Progenitor cell of endocrine pancreas (in vitro differentiated cells): ENCODE measurements at places on chromosomes 6 and 20. TPM values are rescaled to one million over a fixed set of nuclear protein-coding genes. Genes with fewer than 3 reads are reported as not detected.
A peak's percentile ranks its signal among the peaks of the same experiment; 100 is the strongest.

GRCh38 chr6:63904650-63905248, 269.1 kb downstream of the PHF3 start:
- no peak for DNase-seq
- H3K27me3 ChIP-seq, result no peaks in the 10 kb centered on the region
- no peak overlapping the region for H3K27ac ChIP-seq
- no peaks in the 10 kb centered on the region for H3K36me3 ChIP-seq
- no peak overlapping the region for H3K4me3 ChIP-seq
- H3K4me1 ChIP-seq, result peaks cover 4% of the 10 kb centered on the region

DNA sequence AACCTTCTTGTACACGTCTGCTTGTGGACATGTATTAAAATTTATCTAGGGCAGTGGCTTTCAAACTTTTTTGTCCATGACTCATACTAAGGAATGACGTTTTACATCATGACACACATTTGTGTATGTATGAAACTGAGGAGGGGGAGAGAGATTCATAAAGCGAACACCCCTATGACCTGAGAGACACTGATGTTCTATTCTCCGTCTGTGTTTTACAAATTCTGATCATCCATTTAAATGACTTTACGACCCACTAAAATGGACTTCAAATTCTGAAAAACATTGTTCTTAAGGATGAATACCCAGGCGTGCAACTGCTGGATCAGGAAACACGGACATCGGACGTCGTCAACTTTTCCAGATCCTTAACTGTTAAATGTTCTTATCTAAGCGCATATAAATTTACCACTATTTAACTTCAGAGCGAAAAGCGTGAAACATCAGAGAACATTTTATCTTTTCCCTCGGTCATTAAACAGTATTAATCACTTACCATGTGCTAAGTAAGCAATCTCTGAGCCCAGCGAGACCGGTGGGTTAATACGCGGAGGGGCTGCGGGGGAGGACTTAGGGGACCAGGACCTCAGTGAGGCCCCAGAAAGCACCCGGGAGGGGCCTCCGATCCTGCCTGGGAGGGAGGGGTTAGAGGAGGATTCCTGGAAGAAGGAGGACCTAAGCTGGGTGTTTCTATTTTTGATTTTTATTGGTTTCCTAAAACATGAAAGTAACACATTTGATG, 1.2 kb downstream of the PLAGL1 start:
- H3K4me1 ChIP-seq, result peaks cover 9% of the 10 kb centered on the region
- peaks cover 34% of the 10 kb centered on the region for H3K27me3 ChIP-seq
- no peak for DNase-seq
- peak overlapping the region; percentile 73 for H3K4me3 ChIP-seq
- no peak overlapping the region for H3K27ac ChIP-seq
- H3K36me3 ChIP-seq, result peaks cover 5% of the 10 kb centered on the region

GRCh38 chr6:12635375-12635774, 81.2 kb upstream of the PHACTR1 start:
- no peak overlapping the region for H3K27ac ChIP-seq
- peaks cover 2% of the 10 kb centered on the region for H3K36me3 ChIP-seq
- peaks cover 3% of the 10 kb centered on the region for H3K4me1 ChIP-seq
- DNase-seq, result no peak
- peaks cover 3% of the 10 kb centered on the region for H3K27me3 ChIP-seq
- H3K4me3 ChIP-seq, result no peak overlapping the region

DNA sequence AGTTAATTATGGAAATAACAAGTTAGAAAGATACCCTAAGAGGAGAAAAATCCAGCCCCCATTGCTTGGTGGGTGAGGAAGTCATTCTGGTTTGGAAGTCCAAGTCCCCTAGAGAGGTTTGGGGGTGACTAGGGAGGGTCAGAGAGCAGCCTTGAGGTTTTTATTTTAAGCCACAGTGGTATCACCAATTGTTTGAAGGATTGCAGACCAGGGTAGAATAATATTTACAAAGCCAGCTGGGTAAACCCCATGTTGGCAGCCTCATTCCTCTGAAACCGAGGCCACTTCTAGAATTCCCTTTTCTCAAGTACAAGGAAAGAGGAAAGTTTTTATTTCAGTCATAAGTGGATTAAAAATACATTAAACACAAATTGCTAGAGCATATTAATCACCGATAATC, 99.7 kb downstream of the TMEM170B start:
- H3K4me1 ChIP-seq, result peaks cover 5% of the 10 kb centered on the region
- H3K27me3 ChIP-seq, result no peaks in the 10 kb centered on the region
- H3K36me3 ChIP-seq, result no peaks in the 10 kb centered on the region
- no peak for DNase-seq

GRCh38 chr20:52139986-52140385, 51.6 kb downstream of the ZFP64 start:
- no peak overlapping the region for H3K27ac ChIP-seq
- H3K4me1 ChIP-seq, result no peaks in the 10 kb centered on the region
- H3K27me3 ChIP-seq, result no peaks in the 10 kb centered on the region
- DNase-seq, result no peak

- H3K4me3 ChIP-seq, result no peak overlapping the region
- H3K27me3 ChIP-seq, result no peaks in the 10 kb centered on the region
- no peak for DNase-seq
- H3K36me3 ChIP-seq, result peaks cover 7% of the 10 kb centered on the region
These were observed 20.9 kb downstream of the SCAF8 start for GRCh38 chr6:154754152-154754551.

GRCh38 chr20:46349035-46349741, 40.9 kb upstream of the CDH22 start:
- peak overlapping the region; percentile 62 for H3K27ac ChIP-seq
- H3K36me3 ChIP-seq, result peaks cover 4% of the 10 kb centered on the region
- H3K27me3 ChIP-seq, result peaks cover 9% of the 10 kb centered on the region
- peak; percentile 61 for DNase-seq
- H3K4me1 ChIP-seq, result peaks cover 22% of the 10 kb centered on the region
- H3K4me3 ChIP-seq, result no peak overlapping the region

DNA sequence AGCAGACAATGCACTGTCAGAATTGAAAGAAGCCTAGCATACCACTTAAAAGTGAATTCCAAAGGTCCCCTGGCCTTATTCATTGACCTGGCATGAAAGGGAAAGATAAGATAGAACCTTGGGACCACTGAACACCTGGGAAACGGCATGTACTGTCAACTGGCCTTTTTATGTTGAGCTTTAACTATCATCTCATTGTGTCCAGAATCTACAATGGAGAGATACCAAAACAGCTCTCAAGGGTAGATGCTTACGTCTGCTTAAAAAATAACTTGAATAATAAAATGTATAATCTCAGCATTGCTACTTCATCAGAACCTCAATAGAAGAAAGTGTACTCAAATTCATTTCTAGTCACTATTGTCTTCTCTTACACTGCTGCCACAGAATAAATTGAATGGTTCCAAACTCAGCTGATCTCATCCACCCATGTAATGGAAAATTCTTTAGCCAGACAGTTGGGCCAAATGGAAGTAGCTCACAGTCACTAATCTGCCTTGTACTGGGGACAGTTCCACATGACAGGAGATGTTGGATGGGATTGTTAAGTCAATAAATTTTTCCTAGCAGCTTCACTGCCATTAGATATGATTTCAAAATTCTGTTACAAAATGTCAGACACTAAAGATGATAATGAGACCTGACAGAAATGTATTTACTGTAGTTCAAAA, 93.8 kb downstream of the MLIP start:
- no peaks in the 10 kb centered on the region for H3K36me3 ChIP-seq
- no peak for DNase-seq
- H3K27ac ChIP-seq, result no peak overlapping the region

RIPPLY2 gene
- total RNA-seq, result not detected in 2 replicates

PRL gene
- total RNA-seq, result not detected in 2 replicates
